ENCODE measurements at places on chromosomes 2 and 18. TPM values are rescaled to one million over a fixed set of nuclear protein-coding genes. Genes with fewer than 3 reads are reported as not detected.

DNA sequence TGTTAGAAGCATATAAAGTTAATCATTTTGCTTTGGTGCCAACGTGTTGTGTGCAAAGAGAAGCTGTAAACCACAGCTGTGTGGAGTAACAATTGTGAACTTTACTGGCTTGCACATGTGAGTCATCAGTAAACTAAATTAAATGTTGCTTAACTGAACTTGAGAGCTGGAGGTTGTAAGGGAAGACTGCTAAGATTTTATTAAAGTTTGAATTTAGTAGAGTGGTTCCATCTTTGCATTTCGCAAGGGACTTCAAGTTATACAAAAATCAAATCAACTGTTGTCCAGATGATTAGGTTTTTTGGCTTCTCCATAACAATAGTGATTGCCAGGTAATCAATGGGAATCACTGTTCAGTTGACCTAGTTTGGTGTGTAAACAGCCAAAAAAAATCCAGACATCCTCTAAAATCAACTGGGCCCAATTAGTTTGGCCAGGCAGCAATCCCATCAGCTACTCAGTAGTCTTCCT, 247.4 kb downstream of the MYO3B start:
- DNase-seq = no peak

- no peak for DNase-seq
These were observed 828.8 kb upstream of the CRIM1 start for GRCh38 chr2:35526741-35527140.

GRCh38 chr2:47403609-47404193, 745 bp downstream of the MSH2 start:
- DNase-seq = no peak

GRCh38 chr2:45879406-45879805, 227.9 kb downstream of the PRKCE start:
- DNase-seq = no peak

DNA sequence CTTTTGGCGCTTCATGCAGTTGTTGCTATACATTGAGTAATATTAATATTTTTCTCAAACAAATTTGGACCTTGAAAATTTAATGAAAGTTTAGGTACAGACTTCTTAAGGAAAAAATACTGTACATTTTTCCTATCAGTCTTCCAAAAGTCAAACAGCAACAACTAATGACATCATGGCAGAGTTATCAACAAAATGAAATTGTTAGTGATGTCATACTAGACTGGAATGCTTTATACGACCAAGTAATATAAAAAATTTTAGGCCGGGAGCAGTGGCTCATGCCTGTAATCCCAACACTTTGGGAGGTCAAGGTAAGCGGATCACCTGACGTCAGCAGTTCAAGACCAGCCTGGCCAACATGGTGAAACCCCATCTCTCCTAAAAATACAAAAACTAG, 12.0 kb upstream of the STPG4 start:
- DNase-seq = no peak

- no peak for DNase-seq
These were observed 1572.1 kb upstream of the LRRTM1 start for GRCh38 chr2:81876624-81877023.

DNA sequence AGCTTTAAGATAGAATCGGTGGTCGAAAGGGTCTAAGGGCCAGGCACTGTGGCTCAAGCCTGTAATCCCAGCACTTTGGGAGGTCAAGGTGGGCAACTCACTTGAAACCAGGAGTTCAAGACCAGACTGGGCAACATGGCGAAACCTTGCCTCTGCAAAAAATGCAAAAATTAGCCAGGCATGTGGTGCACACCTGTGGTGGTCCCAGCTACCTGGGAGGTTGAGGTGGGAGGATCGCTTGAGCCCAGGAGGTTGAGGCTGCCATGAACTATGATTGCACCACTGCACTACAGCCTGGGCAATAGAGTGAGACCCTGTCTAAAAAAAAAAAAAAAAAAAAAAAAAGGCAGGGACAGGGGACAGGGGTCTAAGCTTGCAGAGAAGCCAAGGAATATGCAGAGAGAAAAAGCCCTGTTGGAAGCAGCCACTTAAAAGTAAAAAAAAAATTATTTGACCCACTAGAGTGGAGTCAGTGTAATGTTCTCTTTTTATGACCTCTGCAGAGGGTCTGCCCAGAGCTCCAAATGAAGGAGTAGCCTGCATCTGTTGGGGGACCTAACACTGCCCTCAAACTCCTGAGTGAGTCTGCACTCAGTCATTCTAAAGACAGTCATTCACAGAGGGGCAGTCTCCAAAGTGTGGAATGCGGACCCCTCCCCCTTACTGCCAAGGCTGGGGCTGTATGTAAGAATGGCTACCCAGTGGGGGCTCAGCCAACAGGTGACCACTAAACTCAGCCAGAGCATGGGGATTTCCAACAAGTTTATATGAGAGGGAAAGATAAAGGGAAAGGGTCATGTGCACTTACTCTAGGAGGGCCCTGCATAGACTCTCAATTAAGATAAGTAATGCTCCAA, 118.5 kb upstream of the CDCA7 start:
- no peak for DNase-seq

- DNase-seq = no peak
These were observed 63.9 kb downstream of the PPP1R1C start for GRCh38 chr2:182049372-182050148.

GRCh38 chr2:106343274-106343673, 124.9 kb downstream of the RGPD3 start:
- DNase-seq = no peak

SLC11A1 gene
- 13.8 TPM for total RNA-seq
